ENCODE measurements at places on chromosomes 11 and 22. TPM values are rescaled to one million over a fixed set of nuclear protein-coding genes. Genes with fewer than 3 reads are reported as not detected.

GLB1L3 gene
- total RNA-seq, result not detected

OR10D3 gene
- not detected for total RNA-seq

- H3K27ac ChIP-seq, result no peak overlapping the region
- H3K36me3 ChIP-seq, result no peaks in the 10 kb centered on the region
- H3K27me3 ChIP-seq, result no peaks in the 10 kb centered on the region
- no peaks in the 10 kb centered on the region for H3K4me1 ChIP-seq
- H3K4me3 ChIP-seq, result no peak overlapping the region
Measured at GRCh38 chr11:14117632-14118031, 155.1 kb downstream of the SPON1 start.

- no peaks in the 10 kb centered on the region for H3K27me3 ChIP-seq
- no peaks in the 10 kb centered on the region for H3K36me3 ChIP-seq
- no peaks in the 10 kb centered on the region for H3K4me1 ChIP-seq
- no peak for DNase-seq
- H3K27ac ChIP-seq, result no peak overlapping the region
Measured at GRCh38 chr11:94796863-94797262, 28.7 kb downstream of the AMOTL1 start.

DNA sequence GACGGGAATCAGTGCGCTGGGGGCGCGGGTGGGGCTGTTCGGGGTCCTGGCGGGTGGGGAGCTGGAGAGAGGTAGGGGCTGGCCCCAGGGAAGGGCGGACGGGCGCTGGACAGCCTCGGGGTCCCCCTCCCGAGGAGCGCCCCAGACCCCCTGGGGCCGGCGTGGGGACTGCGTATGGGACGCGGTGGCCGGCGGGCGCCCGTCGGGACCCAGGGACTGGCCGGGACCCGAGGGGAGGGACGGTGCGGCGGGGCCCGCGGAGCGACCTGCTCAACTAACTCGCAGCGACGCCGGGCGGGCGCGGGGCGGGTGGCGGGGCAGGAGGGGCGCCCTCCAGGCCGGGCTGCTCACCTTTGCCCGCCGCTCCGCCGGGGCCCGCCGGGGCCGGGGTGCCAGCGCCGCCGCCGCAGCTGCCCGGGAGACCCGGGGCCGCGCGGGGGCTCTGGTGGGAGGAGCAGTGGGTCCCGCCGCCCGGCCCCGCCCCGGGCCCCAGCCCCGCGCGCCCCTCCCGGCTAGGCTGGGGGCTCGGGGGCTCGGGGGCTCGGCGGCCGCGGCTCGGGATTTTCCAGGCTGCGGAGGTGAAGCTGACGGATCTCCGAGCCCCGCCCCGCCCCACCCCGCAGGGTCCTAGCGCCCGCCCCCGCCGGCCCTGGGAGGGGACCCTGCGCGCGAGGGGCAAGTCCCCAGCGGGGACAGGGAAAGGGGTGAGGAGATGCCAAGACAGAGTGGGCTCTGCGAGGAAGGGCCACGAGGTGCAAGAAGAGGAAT, 12.3 kb downstream of the STARD10 start:
- no peaks in the 10 kb centered on the region for H3K27me3 ChIP-seq
- H3K4me1 ChIP-seq, result peaks cover 61% of the 10 kb centered on the region
- peak; percentile 70 for DNase-seq
- H3K4me3 ChIP-seq, result peak overlapping the region; percentile 84
- H3K27ac ChIP-seq, result peak overlapping the region; percentile 78

All from Peyer's patch (tissue), 4 donors.